ENCODE measurements at places on chromosomes 1 and 21.

GRCh38 chr1:4613606-4614370 is 40.6 kb upstream of the AJAP1 start:
- DNase-seq = no peak

GRCh38 chr1:161106431-161106830 is 8.3 kb downstream of the KLHDC9 start:
- peak; percentile 40 for DNase-seq

GRCh38 chr1:211735208-211736170 is 60.1 kb upstream of the NEK2 start:
- peak; percentile 88 for DNase-seq

DNA sequence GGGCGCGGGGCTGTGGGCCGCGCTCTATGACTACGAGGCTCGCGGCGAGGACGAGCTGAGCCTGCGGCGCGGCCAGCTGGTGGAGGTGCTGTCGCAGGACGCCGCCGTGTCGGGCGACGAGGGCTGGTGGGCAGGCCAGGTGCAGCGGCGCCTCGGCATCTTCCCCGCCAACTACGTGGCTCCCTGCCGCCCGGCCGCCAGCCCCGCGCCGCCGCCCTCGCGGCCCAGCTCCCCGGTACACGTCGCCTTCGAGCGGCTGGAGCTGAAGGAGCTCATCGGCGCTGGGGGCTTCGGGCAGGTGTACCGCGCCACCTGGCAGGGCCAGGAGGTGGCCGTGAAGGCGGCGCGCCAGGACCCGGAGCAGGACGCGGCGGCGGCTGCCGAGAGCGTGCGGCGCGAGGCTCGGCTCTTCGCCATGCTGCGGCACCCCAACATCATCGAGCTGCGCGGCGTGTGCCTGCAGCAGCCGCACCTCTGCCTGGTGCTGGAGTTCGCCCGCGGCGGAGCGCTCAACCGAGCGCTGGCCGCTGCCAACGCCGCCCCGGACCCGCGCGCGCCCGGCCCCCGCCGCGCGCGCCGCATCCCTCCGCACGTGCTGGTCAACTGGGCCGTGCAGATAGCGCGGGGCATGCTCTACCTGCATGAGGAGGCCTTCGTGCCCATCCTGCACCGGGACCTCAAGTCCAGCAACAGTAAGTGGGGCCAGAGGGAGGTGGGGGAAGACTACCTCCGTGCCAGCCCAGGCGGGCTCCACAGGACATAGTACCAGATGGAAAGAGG is 808 bp downstream of the MAP3K21 start:
- DNase-seq = no peak

GRCh38 chr1:91018006-91018405 is 3.8 kb downstream of the ZNF644 start:
- peak; percentile 38 for DNase-seq

- no peak for DNase-seq
Observed at GRCh38 chr1:29956349-29957030, 720.2 kb downstream of the PTPRU start.

- no peak for DNase-seq
Observed at GRCh38 chr1:18931730-18932129, 24.7 kb downstream of the IFFO2 start.

DNA sequence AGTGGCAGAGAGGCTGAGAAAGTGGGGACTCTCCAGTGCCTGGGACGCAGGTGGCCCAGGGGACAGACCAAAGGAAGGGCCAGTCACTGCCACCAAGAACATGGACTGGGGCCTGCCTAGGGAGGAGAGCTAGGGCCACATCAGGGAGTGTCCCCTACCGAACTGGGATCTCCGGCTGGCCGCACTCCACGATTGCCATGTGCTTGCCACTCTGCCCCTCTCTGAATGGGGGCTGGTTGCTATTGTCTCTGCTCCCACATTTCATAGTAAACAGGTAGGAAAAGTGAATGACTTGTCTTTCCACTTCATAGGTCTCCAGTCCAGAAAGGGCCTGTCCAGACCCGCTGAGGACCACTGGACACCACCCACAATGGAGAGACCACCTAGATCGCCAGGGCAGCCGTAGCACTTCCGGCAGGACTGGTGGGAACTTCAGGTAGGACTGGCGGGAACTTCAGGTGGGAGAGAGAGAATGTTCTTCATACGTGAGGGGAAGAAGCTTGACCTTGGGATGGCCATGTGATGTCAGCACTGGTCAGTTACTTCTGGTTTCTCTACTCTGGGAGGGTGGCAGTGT is 55.2 kb upstream of the PDE9A start:
- no peak for DNase-seq

DNA sequence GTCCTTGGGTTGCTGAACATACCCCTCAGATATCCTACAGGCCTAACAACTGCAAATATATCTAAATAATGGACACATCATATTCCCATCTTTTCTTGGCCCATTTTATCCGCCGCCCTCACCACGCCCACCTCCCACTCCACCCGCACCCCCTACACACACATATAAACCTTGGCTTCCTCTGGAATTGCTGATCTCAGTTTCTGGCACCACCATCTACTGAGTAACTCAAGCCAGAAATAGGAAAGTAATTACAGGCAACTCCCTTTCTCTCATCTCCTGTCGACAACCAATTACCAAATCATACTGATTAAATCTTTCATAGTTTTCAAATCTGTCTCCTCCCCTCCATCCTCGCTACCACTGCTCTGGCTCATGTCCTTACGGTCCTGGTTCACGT is 4.7 kb downstream of the RGS8 start:
- DNase-seq = no peak

DNA sequence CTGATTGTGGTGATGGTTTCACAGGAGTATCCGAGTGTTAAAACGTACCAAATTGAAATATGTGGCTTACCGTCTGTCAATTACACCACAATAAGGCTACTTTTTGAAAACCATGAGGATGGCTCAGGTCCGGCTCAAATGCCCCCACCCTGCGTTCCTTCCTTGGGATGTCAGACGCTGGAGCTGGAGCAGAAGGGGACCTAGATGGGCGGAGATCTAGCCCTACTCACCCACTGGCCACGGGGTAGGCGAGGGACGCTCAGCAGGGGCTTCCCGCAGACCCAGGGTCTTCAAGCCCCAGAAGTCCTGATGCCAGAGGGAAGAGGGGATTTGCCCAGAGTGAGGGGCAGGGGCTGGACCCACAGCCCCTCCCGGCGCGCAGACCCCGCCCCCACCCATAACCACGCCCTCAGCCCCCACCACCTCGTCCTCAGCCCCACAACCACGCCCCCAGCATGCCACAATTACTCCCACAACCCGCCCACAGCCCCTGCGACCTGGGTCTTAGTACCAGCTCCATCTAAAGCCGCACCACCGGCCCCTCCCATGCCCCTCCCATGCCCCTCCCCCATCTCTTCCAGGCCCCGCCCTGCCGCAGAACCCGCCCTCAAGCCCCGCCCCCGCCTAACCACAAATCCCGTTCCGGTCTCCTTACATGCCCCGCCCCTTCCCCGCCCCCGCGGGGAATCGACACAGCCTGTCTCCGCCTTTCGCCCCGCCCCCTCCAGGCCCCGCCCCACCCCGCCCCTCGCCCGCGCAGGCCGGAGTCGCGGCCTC is at the start of gene LRRC3:
Gene LRRC3 (plus strand): TSS at position 764 of the 777 bp plus-strand sequence. CDS start 1,135 bp downstream, outside the sequence.
- peak; percentile 72 for DNase-seq

- no peak for DNase-seq
Observed at GRCh38 chr1:221302810-221303209, 423.6 kb downstream of the HLX start.

GRCh38 chr1:205532996-205533735 is 28.7 kb downstream of the CDK18 start:
- DNase-seq = no peak

GRCh38 chr1:181150273-181150672 is 61.8 kb downstream of the IER5 start:
- DNase-seq = no peak

DNA sequence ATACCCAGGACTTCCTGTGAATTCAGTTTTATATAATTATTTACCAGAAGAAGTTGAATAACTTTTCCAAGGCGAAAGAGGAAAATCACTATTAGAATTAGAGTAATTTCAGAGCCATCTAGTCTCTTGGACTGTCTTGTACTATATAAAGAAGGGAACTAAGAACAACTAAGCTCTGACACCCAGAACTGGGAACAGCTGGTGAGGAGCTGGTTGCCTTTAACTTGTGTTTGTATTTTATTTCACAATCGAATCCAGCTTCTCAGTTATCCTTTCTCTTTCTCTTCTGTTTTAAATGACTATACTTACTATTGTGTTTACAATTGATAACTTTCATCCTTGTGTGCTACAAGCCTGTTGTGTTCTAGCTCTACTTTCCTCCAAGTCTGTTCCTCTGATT is 8.4 kb downstream of the SNX27 start:
- peak; percentile 52 for DNase-seq

DNA sequence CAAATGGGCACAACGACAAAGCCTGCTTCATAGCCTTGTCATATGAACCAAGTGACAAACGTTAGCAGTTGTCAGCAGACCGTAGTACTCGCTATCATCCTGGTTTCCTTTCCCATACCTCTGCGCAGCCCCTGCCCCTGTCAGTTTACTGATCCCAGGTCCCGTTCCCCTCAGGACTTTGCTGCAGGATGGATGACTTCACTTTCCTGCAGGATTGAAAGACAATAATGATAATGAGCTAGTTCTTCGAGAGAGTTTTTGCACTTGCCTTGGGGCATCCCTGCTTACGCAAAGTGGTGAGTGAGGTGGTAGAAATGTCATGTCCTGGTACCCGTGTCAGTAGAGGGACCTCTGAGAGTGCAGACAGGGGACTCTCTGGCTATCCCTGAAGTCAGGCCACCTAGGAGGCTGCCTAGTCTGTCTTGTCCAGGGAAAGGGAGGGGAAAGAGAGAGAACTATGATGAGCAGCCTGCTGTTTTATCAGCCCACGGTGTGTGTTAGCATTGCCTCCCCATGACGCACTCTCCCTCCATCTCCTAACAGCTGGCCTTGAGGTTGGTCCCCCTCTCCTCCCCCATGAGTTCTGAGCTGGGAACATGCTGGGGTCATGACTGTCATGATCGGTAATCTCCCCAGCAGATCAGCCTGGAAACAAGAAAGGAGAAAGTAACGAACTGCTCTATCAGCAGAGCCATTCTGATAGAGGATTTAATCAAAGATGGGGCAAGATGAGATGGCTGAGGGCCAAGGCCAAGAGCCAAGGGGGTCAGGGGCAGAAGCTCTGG is 53.7 kb downstream of the ELK4 start:
- peak; percentile 18 for DNase-seq

DNA sequence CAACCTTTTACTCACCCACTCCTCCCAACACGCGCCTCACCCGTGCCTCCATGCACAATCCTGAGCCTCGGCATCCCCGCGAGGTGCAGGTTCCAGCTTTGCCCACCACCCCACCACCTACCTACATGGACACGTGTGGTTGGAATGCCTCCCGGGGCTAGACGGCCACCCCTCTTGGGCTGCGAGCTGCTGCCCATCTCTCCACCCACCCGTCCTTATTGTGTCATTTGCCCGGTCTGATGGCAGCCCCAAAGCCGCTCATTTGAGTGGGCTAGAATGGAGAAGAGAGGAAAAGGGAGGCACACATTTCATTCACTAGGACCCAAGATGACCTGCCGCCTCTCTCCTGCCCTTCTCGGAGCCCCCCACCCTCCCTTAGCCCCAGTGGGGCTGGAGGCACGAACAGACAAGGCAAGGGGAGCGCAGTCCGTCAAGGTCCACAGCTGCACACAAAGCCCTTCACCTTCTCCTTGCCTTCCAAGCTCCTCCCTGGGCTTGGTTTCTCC is 785 bp downstream of the ZNF697 start:
- DNase-seq = no peak

DNA sequence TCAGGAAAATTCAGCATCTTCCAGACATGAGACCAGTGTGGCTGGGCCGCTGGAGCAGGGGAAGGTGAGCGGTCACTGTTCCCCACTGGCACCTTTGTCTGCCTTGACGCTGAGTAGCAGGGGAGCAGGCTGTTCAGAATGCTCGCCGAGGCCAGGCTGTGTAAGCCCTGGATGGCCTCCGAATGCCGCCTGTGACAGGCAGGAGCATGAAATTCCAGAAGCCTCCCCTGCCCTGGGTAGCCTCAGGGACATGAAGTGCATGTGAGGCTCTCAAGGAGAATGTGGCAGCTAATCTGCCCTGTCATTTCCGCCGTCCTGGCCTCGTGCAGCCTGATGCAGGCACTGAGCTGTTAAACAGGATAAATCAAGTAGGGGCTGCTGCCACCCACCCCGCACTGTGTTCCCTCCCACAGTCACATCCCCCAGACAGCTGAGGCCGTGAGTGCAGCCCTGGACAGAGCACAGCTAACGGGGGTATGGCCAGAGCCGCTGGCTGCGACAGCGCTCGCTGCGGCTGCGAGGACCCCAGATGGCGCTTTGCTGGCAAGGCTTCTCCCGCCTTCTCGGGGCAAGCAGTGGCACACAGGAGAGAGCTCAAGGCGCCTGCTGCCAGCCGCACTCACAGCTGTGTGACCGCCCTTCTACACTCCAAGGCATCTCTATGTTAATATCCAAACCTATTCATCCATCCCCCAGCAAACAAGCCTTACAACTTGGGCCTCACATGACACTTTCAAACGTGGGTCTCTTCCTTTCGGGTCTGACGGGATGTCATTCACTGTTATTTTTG is 105.0 kb upstream of the COL6A1 start:
- no peak for DNase-seq

GRCh38 chr21:36727866-36728265 is 29.0 kb downstream of the SIM2 start:
- no peak for DNase-seq

DNA sequence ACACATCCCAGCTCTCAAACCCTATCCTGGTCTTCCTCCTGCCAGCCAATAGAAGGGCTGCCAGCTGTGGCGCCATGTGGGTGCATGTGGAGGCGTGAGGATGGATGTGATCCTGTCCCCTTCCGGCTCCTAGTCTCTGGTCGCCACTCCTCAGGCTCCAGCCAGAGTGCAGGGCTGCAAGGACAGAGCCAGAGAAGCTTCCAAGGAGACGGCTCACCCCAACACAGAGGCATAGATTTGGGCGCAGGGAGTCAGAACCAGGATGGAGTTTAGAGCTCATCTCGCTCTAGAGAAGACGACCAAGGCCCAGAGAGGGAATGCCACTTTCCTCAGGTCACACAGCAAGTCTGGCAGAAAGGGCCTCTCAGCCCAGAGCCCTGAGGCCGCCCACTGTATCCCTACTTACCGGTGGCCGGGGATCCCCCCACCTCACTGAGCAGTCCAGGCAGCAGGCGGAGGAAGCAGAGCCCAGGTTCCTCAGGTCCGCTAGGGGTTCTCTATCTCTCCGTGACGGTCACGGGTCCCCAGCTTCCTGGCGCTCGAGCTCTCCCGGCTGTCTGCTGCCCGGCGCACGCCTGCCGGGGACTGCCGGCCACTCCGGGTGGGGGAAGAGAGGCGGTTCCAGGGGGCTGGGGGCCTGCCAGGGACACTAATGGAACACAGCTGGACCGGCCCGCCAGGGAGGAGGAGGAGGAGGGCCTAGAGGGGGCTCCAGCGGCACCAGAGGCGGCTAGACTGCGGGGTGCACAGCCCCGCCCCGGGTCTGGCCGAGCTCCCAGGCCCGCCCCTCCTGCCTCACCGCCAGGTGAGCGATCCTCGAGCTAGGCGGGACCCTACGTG is at the start of gene COL16A1:
Gene COL16A1 (minus strand): TSS at position 587 of the 840 bp plus-strand sequence. CDS start 1,824 bp downstream, outside the sequence.
- DNase-seq = peak; percentile 67

GRCh38 chr1:106700211-106700610 is 356.3 kb upstream of the PRMT6 start:
- DNase-seq = peak; percentile 77

DNA sequence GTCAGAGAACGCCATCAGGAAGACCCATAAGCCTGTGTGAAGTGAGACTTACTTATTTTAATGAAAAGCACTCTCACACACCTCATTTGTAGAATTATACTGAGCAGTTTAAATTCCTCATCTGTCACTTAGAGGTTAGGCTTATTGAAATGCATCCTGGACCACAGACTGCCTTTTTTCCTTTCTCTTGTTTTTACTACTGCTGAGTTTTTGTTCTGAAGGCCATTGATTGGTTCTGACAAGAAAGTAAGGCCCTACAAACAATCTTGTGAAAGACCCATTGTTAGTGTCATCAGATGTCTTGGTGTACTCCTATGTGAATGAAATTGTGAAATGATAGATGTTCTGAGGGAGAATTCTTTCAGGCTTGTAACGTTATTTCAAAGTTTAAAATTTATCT is 1343.3 kb upstream of the ADGRL2 start:
- DNase-seq = no peak
